ENCODE measurements at places on chromosomes 6 and 20.

GRCh38 chr6:160253292-160253691 lies 5.3 kb downstream of the SLC22A2 start:
- DNase-seq, result no peak

- no peak for DNase-seq
These were observed 39.8 kb downstream of the HIVEP1 start for GRCh38 chr6:12051861-12052368.

DNA sequence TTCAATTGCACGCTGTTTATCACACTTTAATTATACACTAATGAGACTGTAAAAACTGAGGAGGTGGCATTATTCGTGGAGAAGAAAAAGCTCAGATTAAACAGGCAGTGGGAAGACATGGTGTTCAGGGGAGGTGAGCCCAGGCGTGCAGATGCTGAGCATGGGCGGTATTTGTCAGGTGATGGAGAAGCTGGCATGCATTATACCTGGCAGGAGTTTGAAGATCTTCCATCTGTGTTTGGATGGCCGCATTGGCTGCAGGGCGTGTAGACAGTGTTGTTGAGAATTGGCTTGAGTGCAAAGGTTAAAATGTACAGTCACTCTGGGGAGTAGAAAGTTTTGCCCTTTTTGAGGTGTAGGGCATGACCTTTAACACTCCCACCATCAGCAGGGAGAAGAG lies 213.8 kb downstream of the ERMARD start:
- no peak for DNase-seq

GRCh38 chr6:169379495-169380070 lies 125.9 kb upstream of the THBS2 start:
- DNase-seq, result no peak

GRCh38 chr20:10521068-10521831 lies 86.1 kb downstream of the SLX4IP start:
- no peak for DNase-seq

- no peak for DNase-seq
These were observed 31.7 kb upstream of the KCNK5 start for GRCh38 chr6:39260953-39261352.

DNA sequence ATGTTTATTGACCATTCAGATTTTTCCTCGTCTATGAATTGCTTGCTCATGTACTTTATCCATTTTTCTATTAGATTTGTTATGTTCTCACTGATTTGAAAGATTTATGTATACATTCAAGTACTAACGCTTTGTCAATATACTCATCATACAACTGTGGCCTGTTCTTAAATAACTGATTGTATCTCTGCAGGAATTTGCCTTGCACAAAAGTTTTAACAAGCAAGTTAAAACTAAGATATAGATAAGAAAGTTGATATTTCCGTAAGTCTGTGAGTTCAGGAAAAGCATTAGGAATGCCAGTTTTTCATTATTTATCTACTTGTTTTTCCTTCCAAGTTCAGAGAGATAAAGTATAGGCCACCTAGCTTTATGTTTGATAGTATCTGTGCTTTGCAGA lies 95.2 kb downstream of the PDE7B start:
- no peak for DNase-seq

Data from NCI-H748 treated with DMSO at 0.1 percent for 48 hours (cell line).